CD4-positive, alpha-beta T cell treated with Interleukin-2 at 100 ng/mL for 4 hours (primary cell): ENCODE measurements at places on chromosomes 4 and X.

- DNase-seq, result no peak
These were observed 43.7 kb upstream of the MAPK10 start for GRCh38 chr4:86403575-86403974.

- no peak for DNase-seq
These were observed 2429.7 kb downstream of the PCDH7 start for GRCh38 chr4:33149658-33150524.

- DNase-seq, result no peak
These were observed 43.0 kb downstream of the EIF2S3 start for GRCh38 chrX:24097741-24098260.

GRCh38 chrX:12396584-12396983, 258.3 kb downstream of the FRMPD4 start:
- no peak for DNase-seq

- no peak for DNase-seq
These were observed 14.8 kb upstream of the CXCL5 start for GRCh38 chr4:74013264-74013663.

- DNase-seq, result peak; percentile 14
These were observed 797 bp downstream of the TXLNG start for GRCh38 chrX:16786791-16787735.

GRCh38 chrX:105610411-105610810, 211.9 kb upstream of the NRK start:
- no peak for DNase-seq

DNA sequence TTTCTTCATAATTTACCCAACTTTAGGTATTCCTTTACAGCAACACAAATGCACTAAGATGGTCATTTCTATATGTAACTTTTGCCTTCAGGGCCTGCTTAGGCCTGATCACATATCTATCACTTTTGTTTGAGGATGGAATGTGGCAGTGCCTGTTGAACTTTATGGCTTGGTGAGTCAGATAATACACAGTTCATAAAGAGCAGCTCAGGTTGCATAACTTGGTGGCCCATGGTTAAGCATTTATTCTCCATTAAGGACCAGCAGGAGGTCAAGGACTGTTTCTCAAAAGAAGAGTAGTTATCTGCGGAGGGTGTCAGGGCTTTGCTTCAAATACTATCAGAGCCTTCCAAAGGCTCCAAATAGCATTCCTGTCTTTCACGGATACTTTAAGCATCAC, 124.1 kb upstream of the PDHA2 start:
- DNase-seq, result no peak

DNA sequence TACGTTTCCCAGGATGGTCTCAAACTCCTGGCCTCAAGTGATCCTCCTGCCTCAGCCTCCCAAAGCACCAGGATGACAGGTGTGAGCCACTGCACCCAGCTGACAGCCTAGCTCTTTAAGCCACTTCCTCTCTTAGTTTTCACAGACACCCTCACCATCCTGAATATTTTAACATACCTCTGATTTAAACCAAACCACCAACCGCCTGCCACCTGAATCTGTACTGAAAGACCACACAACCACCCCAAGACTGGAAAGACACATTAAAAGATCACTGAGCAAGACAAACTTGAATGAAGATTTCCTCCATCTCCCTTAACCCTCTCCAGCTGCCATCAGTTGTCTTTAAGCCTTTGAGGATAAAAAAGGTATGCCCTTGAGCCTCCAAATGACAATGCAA, 110.6 kb downstream of the SH3KBP1 start:
- peak; percentile 39 for DNase-seq
